WTC11 (cell line): ENCODE measurements at places on chromosomes 7 and 10.

GRCh38 chr10:120474956-120475355 lies 17.9 kb downstream of the PLPP4 start:
- DNase-seq, result no peak

DNA sequence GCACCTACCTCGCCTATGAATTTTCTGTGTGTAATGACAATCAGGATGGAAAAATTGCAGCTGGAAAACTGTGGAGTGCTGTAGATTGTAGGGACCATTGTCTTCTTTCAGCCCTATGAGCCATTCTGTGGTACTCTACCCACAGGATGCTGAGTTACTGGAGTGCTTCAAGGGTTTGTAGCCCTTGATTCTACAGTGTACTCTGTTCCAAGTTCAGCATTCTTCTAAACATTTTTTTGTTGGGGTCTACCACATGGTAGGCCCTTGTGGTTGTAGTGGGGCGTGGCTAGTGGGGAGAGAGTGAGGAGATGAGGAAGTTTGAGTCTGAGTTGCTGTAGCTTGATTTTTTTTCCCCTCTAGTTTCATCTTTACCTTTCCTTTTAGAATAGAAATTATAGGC lies 33.5 kb downstream of the REEP3 start:
- no peak for DNase-seq

DNA sequence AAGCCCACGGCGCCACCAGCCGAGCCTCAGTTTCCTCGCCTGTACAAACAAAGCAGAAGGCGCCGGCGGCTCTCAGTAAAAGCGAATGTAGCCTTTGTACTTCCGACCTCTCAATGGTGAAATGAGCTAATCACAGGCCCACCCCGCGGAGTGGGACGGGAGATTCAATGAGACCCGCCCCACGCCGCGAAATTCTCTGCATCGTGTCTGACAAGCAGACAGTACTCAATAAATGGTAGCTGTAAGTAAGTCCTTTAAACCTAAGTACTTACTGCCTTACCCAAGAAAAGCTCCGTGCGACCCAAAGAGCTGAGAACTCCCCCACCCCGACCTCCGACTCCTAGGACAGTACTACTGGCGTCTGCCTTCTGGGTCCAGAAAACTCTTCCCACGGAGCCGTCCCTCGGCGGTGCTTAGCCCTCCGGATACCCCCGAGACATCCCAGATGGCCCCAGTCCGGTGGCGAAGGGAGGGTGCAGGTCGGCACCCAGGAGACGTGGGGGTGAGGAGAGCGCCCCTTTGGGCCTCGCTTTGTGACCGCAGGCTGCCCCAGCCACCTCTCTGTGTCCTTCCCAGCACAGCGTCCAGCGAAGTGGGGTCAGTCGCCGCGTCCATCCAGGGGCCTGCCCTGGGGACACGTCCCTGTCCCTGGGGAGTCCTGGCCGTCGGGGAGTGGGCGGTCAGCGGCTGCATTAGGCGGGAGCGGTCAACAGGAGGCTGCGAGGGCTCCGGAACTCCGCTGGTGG lies 972 bp upstream of the CXCL12 start:
- no peak for DNase-seq

GRCh38 chr7:157645539-157645938 lies 308.7 kb downstream of the DNAJB6 start:
- DNase-seq, result no peak

GRCh38 chr10:120460186-120460585 lies 3.2 kb downstream of the PLPP4 start:
- no peak for DNase-seq

DNA sequence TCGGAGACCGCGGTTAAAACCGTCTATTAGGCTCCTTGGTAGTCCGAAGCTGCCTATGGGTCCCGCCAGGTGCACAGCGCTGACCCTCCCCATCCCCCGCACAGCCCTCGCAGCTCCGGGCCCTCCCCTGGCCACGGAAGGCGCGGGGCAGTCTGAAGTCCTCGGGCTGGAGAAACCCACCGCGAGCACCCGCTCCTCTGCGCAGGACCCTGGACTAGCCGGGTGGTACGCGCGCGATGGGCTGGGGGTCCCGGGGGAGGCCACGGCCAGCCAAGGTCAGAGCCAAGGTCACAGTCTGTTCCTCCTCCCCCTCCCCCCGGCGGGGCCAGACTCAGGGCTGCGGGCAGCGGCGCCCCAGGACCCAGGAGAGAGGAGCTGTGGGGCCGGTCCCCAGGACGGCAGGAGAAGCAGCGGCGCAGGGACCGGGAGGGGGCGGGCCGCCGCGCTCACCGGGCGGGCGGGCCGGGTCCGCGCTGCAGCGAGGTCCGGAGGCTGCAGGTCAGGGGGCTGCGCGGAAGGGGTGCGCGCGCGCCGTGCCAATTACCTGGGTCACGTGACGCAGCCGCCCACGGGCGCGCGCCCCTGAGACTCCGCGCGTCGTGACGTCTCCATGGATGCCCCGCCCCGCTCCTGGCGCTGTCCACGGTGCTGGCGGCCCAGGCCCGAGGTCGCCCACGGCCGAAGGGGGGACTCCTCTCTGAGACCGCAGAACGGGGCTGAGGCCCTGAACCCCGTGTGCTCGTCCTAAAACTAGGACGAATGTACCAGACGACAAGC lies at the start of gene OGDHL:
TSS of gene OGDHL (minus strand) at position 535 of the 777 bp plus-strand sequence. CDS start 3,731 bp downstream, outside the sequence.
- DNase-seq, result peak; percentile 83

DNA sequence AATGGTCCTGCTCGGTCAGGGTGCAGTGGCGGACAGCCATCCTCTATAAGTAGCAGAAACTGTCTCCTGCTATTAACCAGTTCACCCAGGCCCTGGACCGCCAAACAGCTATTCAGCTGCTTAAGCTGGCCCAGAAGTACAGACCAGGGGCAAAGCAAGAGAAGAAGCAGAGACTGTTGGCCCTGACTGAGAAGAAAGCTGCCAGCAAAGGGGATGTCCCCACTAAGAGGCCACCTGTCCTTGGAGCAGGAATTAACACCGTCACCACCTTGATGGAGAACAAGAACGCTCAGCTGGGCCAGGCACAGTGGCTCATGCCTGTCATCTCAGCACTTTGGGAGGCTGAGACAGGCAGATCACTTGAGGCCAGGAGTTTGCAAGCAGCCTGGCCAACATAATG lies 5.6 kb upstream of the NSUN5 start:
- peak; percentile 4 for DNase-seq

- no peak for DNase-seq
These were observed 619 bp downstream of the EXOC4 start for GRCh38 chr7:133253519-133253875.

- no peak for DNase-seq
These were observed 33.7 kb upstream of the RBM33 start for GRCh38 chr7:155610633-155611193.

- DNase-seq, result peak; percentile 83
These were observed 30.7 kb upstream of the ANTXRL start for GRCh38 chr10:46255801-46256747.

DNA sequence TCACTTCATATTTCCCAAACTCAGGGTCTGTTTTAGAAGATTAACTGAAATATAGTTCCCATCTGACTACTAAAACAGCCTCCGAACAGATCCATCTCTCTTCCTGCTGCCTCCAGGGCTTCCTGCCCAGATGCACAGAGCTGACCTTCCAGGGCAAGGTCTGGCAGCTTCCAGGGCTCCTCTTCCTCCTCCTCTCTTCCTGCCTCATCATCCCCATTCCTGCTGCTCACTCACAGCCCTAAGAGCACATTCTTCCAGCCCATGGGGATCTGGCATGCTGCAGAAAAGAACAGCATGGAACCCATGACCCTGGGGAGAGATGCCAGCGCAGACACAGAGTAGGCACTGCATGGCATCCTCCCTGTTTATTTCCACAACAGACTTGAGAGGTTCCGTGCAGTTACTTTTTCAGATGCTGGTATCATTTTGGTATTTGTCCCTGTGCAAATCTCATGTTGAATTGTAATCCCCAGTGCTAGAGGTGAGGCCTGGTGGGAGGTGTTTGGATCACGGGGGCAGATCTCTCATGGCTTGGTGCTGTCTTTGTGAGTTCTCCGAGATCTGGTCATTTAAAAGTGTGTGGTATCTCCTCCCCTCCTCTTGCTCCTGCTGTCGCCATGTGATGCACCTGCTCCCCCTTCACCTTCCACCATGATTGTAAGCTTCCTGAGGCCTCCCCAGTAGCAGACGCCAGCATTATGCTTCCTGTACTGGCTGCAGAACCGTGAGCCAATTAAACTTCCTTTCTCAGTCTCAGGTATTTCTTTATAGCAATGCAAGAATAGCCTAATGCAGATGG lies 4.4 kb downstream of the PKD1L1 start:
- DNase-seq, result no peak

DNA sequence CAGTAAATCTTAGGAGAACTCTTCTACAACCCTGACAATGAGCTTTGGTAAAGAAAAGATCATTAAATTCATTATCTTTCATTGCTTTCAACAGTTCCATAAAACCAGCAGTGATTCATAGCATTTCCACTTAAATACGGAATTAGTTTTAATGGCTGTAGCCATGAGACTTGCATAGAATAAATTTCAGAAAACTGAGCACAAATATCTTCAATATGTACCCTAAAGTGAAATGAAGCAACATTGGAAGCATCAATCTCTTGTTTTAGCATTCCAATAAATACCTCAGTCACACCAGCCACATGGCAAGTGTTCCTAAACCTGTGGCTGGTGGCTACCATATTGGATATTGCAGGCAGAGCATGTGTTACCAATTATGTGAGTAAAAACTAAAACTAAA lies 3.6 kb upstream of the RARRES2 start:
- DNase-seq, result no peak

DNA sequence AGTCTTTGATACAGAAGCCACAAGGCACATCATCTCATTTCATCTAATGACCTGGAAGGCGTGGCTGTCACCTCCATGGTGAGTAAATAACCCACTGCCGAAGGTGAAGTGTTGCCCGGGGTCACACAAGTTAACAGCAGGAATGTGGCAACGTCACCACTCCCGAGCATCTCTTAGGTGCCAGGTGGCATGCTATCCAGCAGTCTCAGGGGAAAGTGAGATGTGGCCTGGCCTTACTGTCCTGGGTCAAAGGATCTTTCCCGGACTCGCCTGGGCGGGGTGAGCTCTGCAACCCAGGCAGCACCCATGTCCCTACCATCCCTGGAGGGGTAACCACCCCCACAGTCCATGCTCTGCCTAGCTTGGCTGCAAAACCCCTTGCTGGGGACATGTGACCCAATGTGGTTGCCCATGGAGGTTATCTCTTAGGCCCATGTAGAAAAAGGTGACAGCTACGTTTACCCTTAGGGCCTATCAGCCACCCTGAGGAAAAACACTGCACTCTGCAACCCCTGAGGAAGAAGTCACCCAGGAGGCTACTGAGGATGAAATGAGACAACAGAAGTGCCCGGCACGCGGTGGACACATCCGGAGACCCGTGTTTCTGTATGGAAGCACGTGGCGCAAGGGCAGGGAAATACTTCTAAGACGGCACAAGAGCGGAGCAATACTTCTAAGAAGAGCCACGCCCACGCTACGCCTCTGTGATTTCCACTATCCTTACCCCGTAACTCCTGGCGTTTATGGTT lies 52.0 kb downstream of the BAIAP2L1 start:
- DNase-seq, result no peak

DNA sequence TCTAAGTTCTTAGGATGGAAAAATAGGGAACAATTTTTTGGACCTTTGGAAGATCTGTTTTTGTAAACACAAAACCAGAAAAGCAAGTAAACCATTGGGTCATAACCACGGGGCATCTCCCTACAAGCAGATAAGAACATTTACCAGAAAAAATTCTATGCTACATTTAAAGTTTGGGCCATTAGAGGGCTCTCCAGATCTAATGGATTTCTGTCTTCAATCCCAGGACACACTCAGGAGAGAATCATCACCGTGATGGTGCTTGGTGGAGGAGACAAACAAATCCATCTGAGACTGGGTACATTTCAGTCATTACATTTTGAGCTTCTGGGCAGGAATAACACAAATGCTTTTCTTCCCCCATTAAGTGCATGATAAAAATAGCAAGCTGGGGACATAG lies 178.4 kb upstream of the TARP start:
- no peak for DNase-seq
